ENCODE measurements at places on chromosomes 13 and 19.
A peak's percentile ranks its signal among the peaks of the same experiment; 100 is the strongest.

DNA sequence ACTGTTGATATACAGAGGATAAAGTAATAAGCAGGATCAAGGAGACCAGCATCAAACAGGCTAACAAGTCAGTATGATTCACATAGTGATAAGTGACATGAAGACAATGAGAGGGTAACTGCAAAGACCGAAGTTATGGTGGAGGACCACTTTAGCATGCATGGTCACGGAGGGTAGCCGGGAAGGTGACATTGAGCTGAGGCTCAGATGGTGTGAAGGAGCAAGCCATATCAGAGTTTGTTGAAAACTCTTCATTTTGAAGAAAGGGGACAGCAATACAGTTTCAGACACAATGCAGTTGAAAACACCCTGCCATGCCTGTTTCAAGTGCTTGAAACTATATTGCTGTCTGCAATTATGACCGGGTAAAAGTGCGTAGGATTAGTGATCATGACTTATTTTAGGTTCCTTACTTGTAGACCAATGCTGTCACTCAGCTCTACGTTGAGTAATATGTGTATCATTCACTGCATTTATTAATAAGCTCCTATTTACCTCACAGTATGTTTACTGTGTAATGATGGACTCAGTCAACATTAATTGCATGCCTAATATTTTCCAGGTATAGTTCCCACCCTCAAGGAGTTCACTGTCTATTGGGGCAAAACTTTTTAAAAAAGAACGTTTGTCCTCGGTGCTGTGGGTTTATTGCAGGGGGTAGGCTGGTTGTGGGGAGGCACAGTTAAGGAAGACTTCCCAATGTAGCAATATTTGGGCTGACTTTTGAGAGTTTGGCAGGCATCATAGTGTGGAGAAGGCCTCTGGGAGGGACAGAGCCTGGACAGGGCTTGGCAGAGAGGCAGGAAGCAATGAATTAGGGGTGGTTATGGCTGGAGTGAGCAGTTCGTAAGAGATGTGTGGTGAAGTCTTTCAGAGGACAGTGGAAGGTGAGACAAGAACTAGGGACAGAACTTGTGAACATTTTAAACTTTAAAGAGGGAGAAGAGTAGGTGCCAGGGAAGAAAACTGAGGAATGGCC is 3.2 kb downstream of the UBAC2 start:
- DNase-seq = no peak

- DNase-seq = peak; percentile 38
Observed at GRCh38 chr19:48741129-48741999, 954 bp upstream of the RASIP1 start.

DNA sequence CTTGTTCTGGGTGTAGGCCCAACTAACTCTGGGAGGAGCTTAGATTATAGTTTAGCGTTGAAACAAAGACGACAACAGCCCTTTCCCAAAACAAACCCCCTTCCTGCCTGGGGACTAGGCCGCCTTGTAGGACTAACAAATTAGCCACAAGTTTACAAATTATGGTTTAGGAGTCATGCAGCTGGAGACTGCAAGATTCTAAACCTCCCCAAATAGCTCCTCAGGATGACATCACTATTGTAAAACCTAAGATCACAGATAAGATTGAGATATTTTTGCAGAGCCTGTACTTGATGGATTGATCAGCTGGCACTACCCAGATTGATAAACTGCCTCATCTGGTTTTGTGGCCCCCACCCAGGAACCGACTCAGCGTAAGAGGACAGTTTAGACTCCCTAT is 2.3 kb upstream of the SLC25A15 start:
- no peak for DNase-seq

- DNase-seq = no peak
Observed at GRCh38 chr13:30872276-30872594, 33.8 kb upstream of the MEDAG start.

DNA sequence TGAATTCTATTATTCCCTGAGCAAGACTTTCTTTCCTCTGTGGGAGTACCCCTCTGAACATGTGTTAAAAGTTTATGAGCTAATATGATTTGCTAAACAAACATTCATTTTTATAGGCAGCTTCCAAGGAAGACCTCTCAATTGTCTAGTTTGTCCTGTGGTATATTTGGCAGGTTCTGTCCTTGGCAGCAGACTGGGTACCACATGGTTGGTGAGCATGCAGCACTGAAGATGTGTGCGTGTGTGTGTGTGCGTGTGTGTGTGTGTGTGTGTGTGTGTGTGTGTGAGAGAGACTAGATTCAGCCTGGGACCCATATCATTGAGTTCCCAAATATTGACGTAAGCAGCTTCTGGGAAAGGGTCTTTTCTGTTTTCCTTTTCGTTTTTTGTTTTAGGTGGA is 24.0 kb downstream of the FGF9 start:
- no peak for DNase-seq

DNA sequence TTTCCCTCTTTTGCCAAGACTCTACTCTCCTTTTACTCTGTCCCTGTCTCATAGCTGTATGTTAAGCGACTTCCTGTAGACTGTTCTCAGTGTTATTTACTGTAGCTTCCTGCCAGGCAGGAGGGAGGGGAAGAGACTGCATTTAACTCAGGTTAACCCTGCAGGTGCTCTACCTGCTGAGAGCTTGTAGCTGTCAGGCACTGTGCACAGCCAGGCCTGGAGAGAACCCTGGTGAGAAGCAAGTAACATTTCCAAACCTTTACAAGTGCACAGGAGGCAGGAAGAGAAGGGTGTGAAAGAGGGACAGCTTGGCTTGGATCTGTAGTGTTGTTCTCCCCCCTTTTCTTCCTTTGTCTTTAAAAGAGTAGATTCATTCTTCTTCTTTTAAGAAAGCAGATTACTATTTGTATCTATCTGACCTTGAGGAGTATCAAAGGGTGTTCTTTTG is 167.1 kb downstream of the LMO7 start:
- DNase-seq = no peak

- no peak for DNase-seq
Observed at GRCh38 chr13:109945206-109945960, 159.0 kb upstream of the IRS2 start.

- DNase-seq = no peak
Observed at GRCh38 chr19:1655131-1655981, 2.9 kb upstream of the TCF3 start.

GRCh38 chr19:41325947-41326706 is 16.2 kb downstream of the CCDC97 start:
- DNase-seq = no peak

DNA sequence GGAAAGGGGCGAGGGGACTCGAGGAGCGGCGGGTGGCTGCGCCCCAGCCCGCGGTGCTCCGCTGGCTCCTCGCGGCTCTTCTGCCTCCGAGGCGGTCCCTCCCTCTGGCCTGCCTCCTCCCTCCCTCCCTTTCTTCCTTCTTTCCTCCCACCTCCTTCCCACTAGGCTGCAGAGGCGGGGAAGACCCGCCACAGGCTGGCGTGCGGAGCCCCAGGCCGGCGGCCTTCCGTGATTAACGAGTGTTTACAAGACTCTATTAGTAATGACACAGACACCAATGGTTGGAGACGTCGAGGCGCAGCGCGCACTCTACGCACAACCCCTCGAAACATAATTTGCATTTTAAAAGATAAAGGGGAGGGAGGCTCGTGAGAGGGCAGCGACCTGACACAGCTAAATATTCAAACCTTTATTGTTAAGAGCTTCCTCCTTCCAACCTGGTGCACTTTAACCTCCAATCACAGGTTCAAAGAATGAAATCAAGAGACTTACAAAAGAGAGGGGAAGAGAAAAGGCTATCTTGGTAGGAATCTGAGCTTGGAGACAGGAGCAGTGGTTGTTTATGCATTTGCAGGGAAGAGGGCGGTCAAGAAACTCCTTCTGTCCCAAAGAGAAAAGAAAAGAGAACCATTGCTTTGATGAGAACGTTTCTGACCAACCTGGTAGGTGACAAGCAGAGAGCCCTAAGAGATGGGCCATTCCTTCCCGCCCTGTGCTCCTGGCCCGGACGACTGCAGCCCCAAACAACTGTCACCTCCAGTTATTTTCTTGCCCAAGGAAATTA is at the start of gene CDX2:
Gene CDX2 (minus strand): TSS at position 234 of the 784 bp plus-strand sequence. CDS start 309 bp downstream, outside the sequence.
- no peak for DNase-seq

GRCh38 chr19:51148580-51148979 is 6.5 kb downstream of the SIGLEC7 start:
- no peak for DNase-seq

- no peak for DNase-seq
Observed at GRCh38 chr19:1276628-1277022, 1.3 kb downstream of the FAM174C start.

DNA sequence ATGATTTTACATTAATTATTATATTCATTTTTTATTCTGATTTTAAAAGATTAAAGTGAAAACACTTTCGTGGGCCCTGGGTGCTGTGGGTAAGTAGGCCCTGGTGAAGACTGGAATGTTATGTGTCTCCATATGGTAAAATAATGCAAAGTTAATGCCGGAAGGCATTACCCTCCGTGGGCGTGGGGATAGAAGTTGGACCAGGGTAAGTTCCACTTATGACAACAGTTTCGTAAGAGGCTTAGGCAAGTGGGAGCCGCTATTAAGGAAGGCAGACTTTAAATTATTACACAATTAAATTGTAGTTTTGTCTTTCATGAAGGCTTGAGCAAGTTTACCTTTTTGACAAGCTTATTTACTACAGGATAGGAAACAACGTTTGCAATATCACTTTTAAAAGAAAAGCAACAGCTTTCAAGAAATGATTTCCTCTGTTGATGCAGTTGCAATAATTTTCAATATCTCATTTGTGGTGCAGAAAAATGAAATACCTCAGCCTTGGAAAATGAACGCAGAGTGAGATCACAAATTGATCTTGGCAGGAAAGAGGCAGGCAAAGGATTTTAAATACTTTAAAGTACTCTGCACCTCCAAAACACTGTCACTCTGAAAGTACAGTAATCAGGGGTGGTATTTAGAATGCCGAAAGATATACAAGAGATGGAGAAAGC is 310.6 kb downstream of the DCT start:
- DNase-seq = no peak

- no peak for DNase-seq
Observed at GRCh38 chr13:70893832-70894231, 785.6 kb upstream of the KLHL1 start.

DNA sequence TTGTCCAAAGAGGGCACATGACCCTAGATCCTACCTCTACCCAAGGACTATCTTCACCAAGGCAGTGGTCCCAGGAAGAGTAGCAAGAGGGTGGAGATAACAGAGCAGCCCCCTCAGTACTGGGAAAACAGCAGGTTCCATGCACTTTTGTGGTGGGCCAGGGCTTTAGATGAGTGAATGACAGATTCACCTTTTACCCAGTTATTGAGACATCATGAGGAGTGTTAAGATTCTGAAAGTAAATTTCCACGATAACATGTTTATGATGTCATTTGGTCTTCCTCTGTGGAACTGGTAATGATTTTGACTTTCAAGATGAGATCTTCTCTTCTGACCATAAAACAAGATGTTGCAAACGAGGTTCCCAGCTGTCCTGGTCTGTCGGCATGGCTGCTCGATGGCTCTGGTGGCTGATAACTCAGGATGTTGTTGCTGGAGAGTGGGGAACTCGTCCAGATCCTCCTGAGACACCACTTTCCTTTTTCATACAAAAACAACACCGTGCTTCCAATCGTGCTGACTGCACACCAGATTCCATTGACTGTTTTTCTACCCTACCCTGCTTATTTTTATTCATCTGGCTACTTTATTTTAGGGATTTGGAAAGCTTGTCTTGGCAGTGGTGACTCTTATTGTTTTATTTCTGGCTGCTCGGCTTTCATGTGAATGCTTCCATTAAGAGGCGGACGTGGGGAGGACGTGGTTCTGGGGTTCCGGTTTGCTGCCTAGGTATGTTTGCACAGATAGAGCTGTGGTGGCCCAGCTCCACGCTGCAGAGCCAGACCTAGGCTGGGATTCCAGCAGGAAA is 88.5 kb downstream of the LRCH1 start:
- DNase-seq = no peak

DNA sequence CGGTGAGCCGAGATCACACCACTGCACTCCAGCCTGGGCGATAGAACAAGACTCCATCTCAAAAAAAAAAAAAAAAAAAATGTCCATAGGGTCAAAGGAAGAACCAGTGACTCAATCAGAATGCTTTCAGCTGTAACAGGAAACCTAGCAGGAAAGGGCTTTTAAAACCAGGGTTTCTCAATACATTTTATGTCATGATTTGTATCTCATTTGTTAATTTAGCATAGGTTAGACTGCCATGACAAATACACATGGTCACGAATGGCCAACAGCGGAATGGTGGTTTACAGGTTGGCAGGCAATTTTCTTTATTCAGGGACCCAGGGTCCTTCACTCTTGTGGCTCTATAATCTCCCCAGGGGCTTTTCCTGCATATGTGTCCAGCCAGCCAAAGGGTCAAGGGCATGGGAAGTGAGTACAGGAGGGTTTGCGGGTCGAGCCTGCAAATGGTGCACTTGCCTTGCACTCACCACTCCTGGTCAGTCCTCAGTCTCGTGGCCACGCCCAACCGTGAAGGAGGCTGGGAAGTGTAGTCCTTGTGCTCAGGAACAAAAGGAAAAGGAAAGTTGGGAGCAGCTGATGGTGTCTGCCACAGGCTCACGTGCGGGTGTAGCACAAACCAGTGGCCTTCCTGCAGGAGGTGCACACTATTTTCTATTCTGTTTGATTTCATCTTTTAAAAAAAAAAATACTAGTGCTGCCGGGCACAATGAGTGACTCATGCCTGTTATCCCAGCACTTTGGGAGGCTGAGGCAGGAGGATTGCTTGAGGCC is 14.8 kb downstream of the DHX34 start:
- DNase-seq = no peak

GRCh38 chr19:41144403-41144802 is 30.2 kb downstream of the CYP2F1 start:
- peak; percentile 84 for DNase-seq

- DNase-seq = no peak
Observed at GRCh38 chr19:54178581-54179261, 5.8 kb upstream of the TMC4 start.

GRCh38 chr13:114143806-114144605 is 11.6 kb upstream of the RASA3 start:
- peak; percentile 96 for DNase-seq

DNA sequence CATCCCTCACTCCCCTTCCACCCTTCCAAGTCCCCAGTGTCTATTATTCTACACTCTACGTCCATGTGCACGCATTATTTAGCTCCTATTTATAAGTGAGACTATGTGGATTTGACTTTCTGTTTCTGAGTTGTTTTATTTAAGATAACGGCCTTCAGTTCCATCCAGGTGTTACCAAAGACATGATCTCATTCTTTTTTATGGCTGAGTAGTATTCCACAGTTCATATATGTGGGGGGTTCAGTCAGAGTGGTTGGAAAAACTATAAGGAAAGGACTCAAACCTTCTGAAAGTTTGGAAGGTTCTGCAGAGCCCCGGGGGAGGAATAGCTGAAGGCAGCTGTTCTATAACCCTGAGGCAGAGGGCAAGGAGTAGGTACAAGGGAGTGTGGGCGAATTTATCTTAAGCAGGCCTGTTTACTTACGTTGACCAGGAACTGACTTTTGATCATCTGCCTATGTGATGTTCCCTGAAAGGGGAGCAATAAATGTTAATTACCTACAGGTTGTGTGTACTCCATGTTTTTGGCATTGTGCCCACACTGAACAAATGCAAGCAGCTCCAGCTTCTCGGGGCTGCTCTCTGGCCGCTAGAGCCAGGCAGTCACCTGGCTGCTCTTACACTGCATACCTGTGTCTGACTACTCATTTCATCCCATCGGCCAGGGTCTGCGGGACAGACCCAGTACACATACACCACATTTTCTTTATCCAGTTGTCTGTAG is 13.5 kb upstream of the ADGRE1 start:
- DNase-seq = no peak

Data from WERI-Rb-1 (cell line).